ENCODE measurements at places on chromosomes 13 and 19.

DNA sequence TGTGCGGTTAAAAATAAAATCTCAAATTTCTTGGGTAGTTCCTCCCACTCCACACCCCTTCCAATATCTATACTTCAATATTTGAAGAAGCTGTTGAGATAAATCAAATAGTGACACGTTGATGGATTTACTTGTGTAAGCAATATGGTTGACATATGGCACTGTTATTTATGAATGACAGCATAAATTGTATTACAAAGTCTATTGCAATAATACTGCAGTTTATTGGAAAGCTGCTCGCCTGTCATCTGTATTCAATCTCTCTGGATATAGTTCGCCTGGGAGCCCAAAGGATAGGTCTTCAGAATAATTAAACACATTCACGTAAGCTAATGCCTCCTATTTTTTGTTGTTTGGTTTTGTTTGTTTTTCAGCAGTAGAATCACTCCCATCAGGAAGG lies 5.0 kb upstream of the ZIC5 start:
- no peak for DNase-seq

- no peak for DNase-seq
Measured at GRCh38 chr19:19034204-19034624, 811 bp downstream of the ARMC6 start.

DNA sequence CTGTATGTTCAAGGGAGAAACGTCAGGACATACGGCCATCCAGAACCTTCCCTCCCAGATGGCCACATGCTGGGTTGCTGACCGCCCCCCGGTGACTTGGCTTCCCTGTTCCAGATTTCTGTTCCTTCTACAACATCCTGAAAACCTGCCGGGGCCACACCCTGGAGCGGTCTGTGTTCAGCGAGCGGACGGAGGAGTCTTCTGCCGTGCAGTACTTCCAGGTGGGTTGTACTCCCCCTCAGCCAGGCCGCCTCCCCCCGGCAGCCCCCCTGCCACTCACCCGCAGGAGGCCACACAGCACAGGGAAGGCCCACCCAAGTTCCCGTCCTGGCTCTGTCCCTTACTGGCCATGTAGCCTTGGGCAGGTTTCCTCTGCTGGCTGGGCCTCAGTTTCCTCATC lies 20.5 kb downstream of the YIPF2 start:
- no peak for DNase-seq

DNA sequence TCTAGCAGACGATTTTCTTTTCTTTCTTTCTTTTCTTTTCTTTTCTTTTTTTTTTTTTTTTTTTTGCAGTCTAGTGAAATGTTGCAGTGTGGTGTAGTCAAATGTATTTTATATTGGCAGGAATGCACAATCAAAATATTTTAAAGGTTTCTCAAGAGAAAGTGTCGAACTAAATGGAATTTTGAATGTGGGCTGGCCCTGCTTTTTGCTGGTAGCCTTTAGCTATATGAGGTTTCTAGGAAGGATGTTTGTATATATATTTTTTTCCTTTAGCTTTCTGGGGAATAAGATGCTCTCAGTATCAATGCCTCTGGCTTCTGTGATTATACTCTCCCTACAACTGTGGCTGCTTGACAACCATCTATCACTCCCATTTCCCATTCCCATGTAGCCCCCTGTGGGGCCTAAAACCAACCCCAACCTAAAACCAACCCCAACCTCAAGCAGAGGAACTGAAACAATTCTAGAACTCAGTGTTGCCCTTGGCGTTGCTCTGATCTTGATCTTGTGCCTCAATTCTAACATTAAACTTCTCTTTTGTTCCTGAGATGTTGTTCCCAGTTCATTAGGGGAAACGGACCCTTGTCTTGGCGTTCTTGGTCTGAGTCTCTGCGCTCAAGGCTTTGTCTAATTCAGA lies 27.1 kb downstream of the CYSLTR2 start:
- DNase-seq, result no peak

DNA sequence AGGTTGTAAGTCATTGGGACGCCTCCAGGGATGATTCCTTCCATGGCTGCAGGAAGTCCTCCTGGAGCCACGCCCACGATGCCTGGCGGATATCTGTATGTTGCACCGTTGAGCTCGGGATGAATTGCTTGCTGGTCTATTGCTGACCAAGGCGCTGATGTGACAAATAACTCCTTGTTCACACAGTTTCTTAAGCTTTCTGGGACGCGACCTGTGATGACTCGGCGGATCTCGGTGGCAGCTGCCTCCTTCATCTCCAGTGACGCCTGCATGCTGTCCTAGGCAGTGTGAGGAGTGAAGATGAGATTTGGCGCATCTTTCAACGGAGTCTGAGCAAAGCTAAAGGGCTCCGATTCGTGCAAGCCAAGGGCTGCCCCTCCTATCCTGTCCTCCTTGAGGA lies 7.6 kb upstream of the ZNF566 start:
- DNase-seq, result no peak

- DNase-seq, result no peak
Measured at GRCh38 chr13:24892829-24893228, 128.9 kb downstream of the RNF17 start.

GRCh38 chr19:10533646-10534386 lies 9.9 kb upstream of the ATG4D start:
- no peak for DNase-seq

- no peak for DNase-seq
Measured at GRCh38 chr13:26923824-26924605, 163.4 kb upstream of the GPR12 start.

Data from cerebellar nuclear complex (tissue), 1 donor.